GDM1 (cell line): ENCODE measurements at places on chromosomes 5 and 9.

DNA sequence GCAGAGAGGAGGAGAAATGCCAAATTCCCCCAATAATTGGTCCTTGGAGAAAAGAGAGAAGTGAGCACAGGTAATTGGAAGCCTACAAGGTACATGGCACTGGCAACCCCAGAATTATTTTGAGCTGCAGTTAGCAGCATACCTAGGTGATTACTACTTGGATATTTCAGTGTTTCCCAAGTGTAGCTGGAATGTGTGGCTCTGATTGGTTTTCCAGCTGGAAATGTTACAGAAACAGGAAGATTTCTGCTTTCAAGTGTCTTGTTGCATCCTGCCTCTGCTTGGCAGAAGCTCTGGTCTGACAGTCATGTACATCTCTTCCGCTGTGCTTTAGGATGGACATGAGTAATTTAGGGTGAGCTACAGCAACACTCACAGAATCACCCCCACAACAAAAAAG lies 262.1 kb downstream of the ENC1 start:
- no peak for DNase-seq

DNA sequence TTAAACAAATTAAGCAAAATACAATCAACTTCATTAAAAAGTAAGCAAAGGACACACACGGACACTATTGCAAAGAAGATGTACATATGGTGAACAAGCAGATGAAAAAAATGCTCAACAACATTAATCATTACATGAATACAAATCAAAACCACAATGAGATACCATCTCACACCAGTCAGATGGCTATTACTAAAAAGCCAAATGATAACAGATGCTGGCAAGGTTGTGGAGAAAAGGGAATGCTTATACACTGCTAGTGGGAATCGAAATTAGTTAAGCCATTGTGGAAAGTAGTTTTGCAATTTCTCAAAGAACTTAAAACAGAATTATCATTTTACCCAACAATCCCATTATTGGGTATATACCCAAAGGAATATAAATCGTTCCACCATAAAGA lies 636.2 kb upstream of the ST8SIA4 start:
- DNase-seq = no peak

GRCh38 chr9:127923771-127924170 lies 6.8 kb downstream of the PIP5KL1 start:
- no peak for DNase-seq

- no peak for DNase-seq
Observed at GRCh38 chr9:105206821-105207699, 37.4 kb upstream of the SLC44A1 start.

GRCh38 chr5:68962757-68963484 lies 130.9 kb upstream of the SLC30A5 start:
- no peak for DNase-seq

DNA sequence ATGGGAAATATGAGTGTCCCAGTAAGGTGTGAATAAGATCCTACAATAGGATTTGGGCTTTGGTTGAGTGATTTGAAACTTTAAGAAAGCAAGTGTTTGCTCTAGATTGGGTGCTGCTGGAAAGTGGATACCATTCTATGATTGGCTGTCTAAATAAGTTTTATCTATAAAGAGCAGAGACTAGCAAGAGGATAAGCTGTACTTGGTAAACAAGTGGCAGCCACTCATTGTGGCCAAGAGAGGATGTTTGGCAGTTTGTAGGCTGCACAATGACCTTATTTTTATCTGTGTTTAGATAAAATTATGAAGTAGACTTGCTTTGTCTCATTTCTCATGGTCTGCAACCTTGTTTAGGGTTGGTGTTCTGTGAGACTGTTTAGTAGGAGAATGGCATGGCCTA lies 341.6 kb upstream of the PIK3R1 start:
- DNase-seq = no peak

DNA sequence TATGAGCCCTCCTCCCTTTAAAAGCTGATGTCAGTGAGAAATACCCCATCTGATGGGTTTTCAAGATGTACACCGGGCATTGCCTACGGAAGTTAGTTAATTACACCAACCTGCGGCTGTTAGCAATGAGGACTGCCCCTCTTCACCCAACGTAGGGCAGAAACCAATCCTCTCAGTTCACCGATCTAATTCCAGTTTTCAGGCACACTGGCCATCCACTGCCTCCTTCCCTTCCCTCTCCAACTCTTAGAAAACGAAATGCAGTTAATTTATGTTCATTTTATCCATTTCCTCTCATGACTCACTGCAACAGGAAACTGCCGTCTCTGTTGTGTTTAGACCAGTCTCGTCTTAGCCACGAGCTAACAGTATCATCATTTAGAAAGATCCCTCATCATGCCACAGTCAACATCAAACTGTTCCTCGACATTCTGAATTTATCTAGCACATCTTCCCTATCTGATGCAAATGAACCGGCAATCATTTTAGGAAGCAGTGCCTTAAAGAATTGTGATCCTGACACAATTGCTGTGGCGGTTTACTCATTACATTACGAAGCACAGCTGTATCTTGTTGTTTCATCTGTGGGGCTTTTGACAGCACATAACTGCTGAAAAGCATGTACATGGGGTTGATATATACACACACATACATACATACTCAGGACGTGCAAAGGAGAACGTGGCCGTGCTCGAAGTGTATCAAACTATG lies 168.6 kb downstream of the EFNA5 start:
- no peak for DNase-seq

DNA sequence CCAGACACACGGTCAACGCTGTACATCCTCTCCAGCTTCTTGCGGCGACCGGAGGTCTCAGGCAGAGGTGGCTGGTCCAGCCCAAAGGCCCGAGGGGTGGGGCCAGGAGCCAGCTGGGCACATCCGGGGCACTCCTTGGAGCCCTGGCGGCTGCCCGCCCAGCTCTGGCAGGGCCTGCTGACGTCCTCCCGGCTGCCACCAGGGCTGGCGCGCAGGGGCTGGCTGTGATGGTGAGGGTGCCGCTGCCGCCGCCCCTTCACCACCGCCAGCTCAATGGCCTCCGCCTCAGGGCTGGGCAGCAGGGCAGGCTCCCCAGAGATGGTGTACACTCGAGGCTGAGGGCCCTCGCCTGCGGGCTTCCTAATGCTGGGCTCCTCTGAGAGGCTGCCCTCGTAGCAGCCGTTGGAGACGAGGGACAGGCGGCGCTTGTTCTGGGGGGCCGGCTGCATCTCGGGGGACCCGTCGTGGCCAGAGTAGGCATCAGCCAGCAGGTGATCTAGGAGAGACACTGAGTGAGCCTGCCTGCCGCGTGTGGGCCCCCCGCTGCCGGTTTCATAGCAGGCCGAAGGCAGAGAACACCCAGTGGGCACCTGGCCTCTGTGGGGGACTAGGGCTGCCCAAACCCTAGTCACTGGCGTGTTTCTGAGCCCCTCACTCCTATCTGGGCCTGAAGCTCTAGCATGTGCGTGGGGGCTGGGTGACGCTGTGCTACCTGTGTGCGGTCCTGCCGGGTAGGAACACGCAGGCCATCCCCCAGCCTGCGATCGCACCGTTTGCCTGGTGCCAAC lies 1.5 kb downstream of the NSMF start:
- no peak for DNase-seq

DNA sequence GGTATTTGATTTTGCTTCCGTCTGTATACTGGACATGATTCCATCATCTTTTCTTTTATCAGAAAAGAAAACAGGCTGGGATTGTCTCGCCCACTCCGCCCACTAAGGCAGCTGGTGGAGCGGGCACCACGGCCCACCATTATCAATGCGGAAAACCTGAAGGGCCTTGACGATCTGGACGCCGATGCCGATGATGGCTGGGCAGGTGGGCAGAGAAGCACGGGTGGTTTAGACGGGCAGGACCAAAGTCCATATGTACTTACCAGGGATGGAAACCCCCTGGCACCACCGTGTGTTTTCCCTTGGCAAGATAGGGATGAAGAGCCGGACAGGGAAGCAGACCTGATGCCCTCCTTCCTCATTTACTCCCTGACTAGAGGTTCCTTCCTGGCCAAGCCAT lies 53.7 kb downstream of the PRRC2B start:
- no peak for DNase-seq

- no peak for DNase-seq
Observed at GRCh38 chr5:88290801-88291200, 22.2 kb upstream of the TMEM161B start.

- DNase-seq = peak; percentile 8
Observed at GRCh38 chr5:172849606-172850453, 15.8 kb downstream of the ERGIC1 start.

DNA sequence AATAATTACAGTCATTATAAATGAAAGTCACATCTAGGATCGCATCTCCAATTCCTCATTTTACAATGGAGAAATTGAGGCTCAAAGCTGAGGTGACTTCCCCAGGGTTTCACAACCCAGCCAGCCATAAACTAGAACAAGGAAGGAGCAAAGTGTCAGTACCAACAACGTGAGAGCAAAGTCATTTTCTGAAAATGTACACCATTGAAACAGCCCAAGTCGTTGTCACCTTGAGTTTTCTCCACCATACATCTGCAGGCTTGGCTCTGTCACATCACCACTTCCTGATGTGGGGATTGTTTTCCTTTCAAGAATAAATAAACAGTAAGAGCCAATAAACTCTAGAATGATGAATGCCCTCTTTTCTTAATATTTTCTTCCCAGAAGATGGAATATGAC lies 184.5 kb upstream of the PTGER4 start:
- DNase-seq = no peak
